Left lobe of liver (tissue), 2 donors: ENCODE measurements at places on chromosomes 7 and 10.

GRCh38 chr10:133235265-133235855 is 2.3 kb upstream of the VENTX start:
- DNase-seq, result no peak

DNA sequence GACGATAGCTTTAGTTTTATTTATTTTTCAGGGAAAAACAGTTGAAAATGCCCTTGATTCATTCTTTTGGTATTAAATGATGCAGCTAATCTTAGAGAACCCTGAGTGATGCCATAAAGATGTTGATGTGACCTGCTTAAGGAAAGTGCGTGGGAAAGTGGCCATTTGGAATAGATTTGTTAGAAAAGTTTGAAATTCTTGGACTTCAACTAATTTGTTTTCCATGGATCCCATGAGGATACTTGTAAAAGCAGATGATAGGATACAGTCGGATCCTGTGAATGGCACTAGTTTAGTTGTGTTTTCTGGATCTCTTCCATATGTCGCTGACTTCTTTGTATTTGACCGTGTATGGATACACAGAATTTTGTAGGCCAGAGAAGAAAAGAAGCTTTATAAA is 69.0 kb downstream of the SEPTIN7 start:
- no peak for DNase-seq

DNA sequence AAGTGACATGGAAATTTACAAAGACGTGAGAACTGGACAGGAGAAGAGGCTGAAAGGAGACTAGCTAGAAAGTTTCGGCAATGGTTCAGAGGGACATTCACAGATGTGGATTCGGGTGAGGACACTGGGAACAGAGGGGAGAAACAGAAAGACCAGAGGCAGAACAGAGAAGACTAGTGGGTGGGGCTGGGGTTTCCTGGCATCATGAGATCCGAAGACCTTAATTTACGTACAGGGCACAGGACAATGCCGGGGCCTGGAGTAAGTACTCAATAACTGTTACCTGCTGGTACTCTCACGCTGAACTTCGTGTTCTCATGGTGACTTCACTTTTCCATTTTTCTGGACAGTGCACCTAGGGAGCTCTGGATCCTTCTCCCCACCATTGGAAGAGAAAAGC is 53.5 kb downstream of the VOPP1 start:
- DNase-seq, result no peak

DNA sequence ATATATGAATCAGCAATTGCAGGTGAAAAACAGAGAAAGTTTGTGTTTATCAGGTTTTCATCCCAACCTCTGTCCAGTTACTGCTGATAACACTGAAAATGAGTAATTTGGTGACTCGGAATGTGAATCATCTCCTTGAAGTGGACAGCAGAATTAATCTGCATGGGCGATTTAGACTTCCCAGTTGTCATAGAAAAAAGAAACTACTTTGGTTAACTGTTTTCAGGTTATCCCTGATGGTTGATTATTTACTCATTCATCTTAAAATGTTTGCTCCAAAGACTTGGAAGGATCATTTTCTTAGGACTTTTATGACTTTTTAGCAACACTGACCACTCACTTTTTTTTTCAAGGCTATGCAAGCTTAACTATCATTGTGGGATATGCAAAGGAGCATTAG is 504.1 kb upstream of the ANKRD30A start:
- DNase-seq, result no peak

GRCh38 chr10:34179280-34179679 is 635.8 kb downstream of the PARD3 start:
- no peak for DNase-seq

DNA sequence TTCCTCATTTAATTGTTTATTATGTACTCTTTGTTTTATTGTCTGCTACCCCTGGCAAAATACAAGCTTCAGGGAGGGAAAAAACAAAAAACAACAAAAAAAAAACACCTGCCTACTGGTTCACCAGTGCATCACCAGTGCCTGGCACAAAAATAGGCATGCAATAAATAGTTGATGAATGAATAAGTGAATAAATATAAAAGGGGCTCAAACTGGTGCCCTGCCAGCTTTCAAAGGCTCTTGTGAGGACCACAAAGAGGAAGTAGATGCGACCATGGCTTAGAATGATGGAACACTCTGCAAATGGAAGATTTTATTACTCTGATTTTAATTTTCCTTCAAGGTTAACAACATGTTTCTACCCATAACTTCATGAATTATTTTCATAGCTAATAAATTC is 213.0 kb upstream of the INHBA start:
- no peak for DNase-seq

DNA sequence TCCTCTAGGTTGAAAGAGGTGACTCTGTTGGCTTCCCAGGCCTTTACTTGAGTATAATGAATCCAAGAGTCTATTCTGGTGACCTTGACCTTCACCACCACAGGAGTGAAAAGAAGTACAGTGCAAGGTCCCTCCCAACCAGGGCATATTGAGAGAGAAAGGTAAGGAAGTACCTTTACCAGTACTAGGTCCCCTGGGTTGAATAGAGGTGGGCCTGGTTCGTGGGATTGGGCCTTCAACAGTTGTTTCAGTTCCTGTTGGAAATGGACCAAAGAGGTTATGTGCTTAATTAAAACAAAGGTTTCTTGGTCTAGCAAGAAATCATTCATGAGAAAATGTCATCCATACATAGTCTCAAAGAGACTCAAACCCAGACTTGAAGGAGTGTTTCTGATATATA is 6.4 kb upstream of the SFTPA1 start:
- no peak for DNase-seq

DNA sequence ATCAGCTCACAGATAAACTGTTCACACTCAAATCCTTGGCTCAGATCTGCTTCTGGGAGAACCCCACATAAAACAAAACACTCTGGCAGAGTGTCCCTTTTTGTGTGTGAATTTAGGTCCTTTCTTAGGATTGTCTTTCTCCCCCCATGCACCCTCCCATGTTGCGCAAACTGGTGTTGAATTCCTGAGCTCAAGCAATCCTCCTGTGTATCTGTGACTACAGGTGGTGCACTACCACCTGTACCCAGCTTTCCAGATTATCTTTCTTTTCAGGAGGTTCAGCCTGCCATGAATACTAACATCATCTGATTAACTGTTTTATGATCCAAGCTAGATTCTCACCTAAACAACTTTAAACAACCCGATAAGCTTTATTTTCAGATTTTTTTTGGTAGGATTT is 177.6 kb upstream of the CSTF2T start:
- DNase-seq, result no peak

DNA sequence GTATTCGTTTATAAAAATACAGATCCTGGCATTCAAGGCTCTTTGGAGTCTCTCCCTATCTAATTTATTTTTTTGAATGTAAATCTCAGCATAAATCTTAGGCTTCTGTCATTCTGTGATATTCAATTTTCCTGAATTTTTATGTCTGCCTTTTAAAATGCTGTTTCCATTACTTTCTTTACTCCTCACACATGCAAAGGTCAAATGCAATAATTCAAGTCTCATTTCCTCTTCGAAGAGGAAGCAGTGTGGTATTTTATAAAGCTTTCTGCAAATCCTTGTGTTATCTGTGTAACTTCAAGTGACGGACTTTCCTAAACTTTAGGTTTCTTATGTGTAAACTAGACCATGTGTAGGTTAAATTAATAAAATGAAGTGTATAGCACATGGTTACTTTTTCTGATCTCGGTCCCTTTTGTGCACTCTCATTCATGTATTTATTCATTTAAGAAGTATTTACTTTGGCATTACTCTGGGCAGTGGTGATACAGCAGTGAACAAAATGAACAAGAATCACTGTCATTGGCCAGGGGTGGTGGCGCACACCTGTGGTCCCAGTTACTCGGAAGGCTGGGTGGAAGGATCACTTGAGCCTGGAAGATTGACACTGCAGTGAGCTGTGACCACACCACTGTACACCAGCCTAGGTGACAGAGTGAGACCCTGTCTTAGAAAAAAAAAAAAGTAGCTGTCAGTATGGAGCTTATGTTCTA is 332.2 kb downstream of the EXOC4 start:
- DNase-seq, result no peak

DNA sequence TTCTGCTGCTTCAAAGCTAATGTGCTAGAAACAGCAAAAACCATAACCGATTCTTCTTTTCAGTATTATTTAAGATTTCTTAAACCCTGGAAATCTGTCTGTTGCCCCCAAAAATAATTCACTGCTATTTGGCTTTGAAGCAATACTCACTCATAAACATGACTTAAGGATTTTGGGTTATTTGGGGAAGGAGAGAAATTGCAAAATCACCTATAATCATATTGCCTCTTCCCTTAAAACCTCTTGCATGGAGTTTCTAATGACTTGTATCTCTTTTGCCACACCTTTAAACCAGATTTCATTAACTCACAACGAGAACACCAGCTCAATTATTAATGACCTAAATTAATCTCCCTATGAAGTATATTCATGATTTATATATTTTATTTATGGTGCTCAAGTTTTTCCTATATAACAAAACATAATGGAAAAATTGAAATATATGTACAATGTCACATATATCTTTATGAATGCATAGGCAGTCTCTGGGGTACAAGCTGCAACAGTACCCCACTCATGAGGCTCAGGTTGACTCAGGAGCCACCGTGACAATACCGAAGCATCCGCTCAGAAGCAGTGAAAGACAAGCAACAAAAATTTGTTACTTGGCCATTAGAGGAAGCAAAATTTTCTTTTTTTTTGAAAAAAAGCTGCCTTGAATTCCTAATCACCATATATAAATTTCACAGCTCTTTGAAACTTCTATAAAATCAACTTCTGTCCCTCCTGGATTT is 3.0 kb downstream of the NAMPT start:
- no peak for DNase-seq

- DNase-seq, result no peak
These were observed 144.6 kb upstream of the PALS2 start for GRCh38 chr7:24428676-24429075.

DNA sequence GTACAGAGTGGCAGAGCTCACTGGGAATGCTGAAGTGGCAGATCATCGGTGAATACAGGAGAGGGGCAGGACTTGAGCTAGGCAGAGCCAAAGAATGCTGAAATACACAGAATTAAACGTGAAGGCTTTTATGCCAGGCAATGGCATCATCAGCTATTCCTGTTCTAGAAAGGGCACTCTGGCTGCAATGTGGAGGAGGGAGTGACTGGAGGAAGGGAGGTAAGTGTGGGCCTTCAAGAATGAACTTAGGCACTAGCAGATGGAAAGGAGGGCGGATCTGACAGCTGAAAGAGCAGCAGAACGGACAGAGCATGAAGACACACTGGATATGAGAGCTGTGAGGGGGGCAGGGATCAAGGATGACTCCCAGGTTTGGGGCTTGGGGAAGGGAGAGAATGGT is 12.0 kb upstream of the TM9SF3 start:
- DNase-seq, result no peak

DNA sequence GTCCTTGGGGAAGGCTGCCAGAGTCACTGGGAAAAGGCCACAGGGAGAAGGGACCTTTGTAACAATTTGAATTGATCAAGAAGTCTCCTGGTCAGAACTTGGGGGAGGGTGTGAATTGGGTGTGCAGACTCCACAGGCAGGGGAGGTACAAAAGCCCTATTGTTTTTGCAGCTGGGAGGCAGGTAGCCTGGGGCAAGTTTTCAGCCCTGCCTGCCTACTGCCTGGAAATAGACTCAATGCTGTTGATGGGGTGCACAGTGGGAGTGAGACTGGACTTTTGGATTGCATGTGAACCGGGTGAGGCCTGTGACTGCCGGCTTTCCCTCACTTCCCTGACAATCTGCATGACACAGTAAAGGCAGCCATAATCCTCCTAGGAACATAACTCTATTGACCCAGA is 947.0 kb downstream of the REEP3 start:
- DNase-seq, result no peak

DNA sequence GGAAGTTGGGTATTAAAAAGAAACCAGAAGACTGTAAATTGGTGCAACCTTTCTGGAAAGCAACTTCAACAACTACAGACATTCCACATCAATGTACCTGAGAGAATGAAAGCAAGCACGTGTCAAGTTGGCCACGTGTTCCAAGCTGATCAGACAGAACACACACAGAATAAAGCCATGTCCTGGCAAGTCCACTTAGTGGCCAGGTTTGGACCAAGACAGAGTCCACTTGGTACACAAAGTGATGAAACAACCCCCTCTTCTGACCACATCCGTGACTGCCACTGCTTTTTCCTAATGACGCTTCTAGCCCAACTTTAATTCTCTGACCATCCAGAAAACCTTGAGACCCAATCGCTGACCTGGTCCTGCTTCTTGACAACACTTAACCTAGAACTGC is 109.4 kb downstream of the ABLIM1 start:
- DNase-seq, result peak; percentile 80

- peak; percentile 35 for DNase-seq
These were observed 4.0 kb downstream of the GPR15LG start for GRCh38 chr10:84177541-84178141.

GRCh38 chr10:16566202-16566805 is 44.6 kb upstream of the C1QL3 start:
- no peak for DNase-seq

GRCh38 chr10:96370584-96371157 is 11.9 kb upstream of the OPALIN start:
- peak; percentile 55 for DNase-seq

DNA sequence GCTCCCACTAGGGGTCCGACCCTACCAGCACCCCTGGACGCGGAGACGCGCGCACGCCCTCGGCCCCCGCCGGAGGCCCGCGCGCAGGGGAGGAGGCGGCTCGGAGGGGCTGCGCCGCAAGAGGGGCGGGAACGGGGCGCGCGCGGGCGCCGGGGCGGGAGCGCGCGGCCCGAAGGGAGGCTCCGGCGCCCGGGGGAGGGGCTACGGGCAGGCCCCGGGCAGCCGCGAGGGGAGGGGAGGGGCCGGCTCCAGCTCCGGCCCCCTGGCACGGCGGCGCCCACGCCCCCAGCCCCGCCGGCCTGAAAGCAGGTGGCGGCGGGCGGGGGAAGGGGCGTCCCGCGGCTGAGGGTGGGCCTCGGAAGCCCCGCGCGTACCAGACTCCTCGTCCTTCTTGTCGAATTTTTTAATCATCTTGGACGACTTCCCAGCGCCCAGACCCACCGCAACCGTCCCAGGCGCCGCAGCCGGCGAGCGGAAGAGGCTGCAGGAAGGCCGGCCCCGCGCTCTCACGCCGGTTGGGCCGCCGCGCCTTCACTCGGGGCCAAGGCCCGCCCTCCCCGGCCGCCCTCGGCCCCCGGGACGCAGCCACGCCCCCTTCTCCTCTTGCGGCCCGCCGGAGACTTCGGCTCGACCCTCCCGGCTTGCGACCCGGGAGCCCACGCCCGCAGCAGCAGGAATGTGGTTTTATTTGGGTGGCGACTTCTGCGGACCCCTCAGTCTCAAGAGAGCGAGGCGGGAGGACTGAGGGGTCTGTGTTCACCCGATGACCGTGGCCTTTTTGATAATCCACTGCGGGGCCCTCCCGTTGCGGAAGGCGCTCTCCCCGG is at the start of gene COPG2:
Gene COPG2 (minus strand): TSS at position 491 of the 827 bp plus-strand sequence. CDS start 80 bp downstream, at position 411.
- DNase-seq, result peak; percentile 88

GRCh38 chr10:96930469-96930868 is 98.4 kb downstream of the LCOR start:
- DNase-seq, result no peak

GRCh38 chr10:122286867-122287266 is 15.8 kb downstream of the BTBD16 start:
- no peak for DNase-seq
